ENCODE measurements at places on chromosomes 1 and 21. TPM values are rescaled to one million over a fixed set of nuclear protein-coding genes. Genes with fewer than 3 reads are reported as not detected.

- H3K27ac ChIP-seq, result peak overlapping the region; percentile 91
- DNase-seq, result no peak
- no peaks in the 10 kb centered on the region for H3K36me3 ChIP-seq
- H3K4me1 ChIP-seq, result peaks cover 12% of the 10 kb centered on the region
Measured at GRCh38 chr1:1014799-1015681, 1.7 kb downstream of the ISG15 start.

GRCh38 chr21:36792505-36792967 lies 93.6 kb downstream of the SIM2 start:
- H3K27ac ChIP-seq, result no peak overlapping the region
- H3K4me1 ChIP-seq, result no peaks in the 10 kb centered on the region
- H3K27me3 ChIP-seq, result no peaks in the 10 kb centered on the region

DNA sequence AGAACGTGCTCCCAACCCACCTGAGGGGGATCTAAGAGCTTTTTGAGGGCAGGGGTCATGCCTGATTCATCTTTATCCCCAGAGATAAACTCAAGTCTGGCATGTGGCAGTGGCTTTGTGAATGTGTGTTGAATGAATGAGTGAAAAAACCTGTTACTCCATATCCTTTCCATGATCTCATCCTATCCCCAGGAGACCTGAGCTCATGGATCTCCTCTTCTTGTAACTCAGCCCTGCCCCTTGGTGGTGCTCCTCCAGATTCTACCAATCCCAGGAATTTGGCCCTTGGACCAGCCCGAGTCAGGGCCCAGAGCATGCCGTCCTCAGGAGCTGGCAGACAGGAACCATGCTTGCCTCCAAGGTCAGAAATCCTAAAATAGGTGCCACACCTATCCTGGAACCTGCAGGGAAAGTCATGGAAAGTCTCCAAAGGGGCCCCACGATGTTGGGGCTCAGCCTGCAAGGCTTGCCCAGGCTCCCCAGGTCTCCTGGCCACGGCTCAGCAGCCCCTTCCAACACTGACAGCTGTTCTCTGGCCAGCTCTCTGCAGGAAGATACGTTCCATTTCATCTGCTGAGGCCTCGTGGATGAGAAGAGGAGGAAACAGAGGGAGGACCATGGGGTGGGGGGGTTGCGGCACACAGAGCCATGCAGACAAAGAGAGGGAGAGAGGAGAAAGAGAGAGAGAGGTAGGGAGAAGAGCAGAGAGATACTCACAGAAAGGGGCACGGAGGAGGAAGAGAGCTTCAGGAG lies 214.6 kb downstream of the TRABD2B start:
- peak; percentile 44 for DNase-seq
- peak overlapping the region; percentile 40 for H3K27ac ChIP-seq
- no peaks in the 10 kb centered on the region for H3K27me3 ChIP-seq

DNA sequence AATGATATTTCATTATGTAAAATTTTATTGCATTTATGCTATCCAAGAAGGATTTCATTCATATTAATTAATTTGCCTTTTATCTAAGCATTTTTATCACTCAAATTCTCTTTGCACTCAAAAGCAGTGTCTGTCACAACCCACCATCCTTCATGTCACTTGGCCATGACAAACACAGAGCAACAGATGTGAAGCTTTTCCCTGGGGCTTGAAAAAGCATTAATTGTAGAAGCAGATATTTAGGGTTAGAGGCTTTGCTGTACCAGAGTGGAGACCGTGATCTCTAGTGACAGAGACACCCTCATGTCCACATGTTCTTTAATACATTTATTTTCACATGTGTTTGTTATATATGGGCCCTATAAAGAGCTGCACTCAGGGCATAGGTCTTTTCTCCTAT lies 230.5 kb downstream of the SPATA17 start:
- H3K36me3 ChIP-seq, result no peaks in the 10 kb centered on the region
- DNase-seq, result no peak
- no peaks in the 10 kb centered on the region for H3K27me3 ChIP-seq
- no peak overlapping the region for H3K4me3 ChIP-seq

GRCh38 chr21:46317710-46318463 lies 5.8 kb downstream of the C21orf58 start:
- DNase-seq, result no peak
- no peaks in the 10 kb centered on the region for H3K27me3 ChIP-seq
- no peak overlapping the region for H3K27ac ChIP-seq
- H3K36me3 ChIP-seq, result no peaks in the 10 kb centered on the region

DNA sequence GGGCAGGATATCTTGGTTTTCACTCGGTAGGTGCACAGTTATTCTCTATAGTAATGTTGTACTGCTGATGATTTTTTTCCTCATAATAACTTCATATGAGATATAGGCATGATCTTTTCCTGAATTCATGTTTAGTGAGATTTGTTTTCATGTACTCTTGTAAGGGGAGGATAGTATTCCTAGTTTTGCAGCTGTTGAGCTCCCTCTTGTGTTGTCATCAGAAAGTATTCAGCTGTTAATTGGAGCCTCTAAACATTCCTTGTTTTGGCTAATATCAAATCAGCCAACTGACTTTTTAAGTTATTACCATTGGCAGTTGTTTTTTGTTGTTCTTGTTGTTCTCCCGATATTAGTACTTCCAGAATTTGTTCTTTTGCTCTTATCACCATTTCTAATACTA lies 24.4 kb downstream of the OR10R2 start:
- no peaks in the 10 kb centered on the region for H3K4me1 ChIP-seq
- H3K27ac ChIP-seq, result no peak overlapping the region
- no peaks in the 10 kb centered on the region for H3K36me3 ChIP-seq
- DNase-seq, result no peak

- DNase-seq, result no peak
- no peak overlapping the region for H3K4me3 ChIP-seq
- no peak overlapping the region for H3K27ac ChIP-seq
- H3K27me3 ChIP-seq, result no peaks in the 10 kb centered on the region
Measured at GRCh38 chr1:165844933-165845332, 17.5 kb downstream of the UCK2 start.

GRCh38 chr1:154253671-154254070 lies 18.8 kb upstream of the HAX1 start:
- H3K36me3 ChIP-seq, result peaks cover 71% of the 10 kb centered on the region
- no peak overlapping the region for H3K27ac ChIP-seq
- H3K27me3 ChIP-seq, result no peaks in the 10 kb centered on the region
- H3K4me3 ChIP-seq, result no peak overlapping the region

- peak overlapping the region; percentile 45 for H3K4me3 ChIP-seq
- H3K27me3 ChIP-seq, result no peaks in the 10 kb centered on the region
- no peaks in the 10 kb centered on the region for H3K36me3 ChIP-seq
- peak overlapping the region; percentile 88 for H3K27ac ChIP-seq
- no peak for DNase-seq
Measured at GRCh38 chr1:153546371-153546770, 765 bp upstream of the S100A4 start.

DNA sequence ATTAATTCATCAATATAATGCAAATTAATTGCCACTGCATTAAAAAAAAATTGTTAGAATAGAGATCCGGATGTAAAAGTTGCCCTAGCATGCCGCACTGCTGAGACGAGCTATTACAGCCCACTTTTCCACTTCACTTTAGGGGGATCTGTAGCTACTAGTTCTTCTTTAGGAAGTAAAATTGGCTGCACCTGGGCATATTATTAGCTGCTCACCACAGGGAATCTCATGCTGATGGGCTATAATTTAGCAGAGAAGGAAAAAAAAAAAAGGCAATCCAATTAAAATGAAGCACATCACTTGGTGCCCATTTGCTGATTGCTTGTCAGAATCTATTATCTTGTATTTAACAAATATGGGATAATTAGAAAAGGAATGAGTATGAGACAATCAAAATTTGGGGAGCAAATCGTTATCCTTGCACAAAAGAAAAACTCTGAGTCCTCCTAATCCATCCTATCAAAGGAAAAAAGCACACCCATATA lies 233.4 kb downstream of the DSCAM start:
- no peak for DNase-seq
- no peaks in the 10 kb centered on the region for H3K4me1 ChIP-seq
- no peak overlapping the region for H3K4me3 ChIP-seq
- H3K27me3 ChIP-seq, result no peaks in the 10 kb centered on the region

GRCh38 chr1:176880955-176881595 lies 283.4 kb downstream of the ASTN1 start:
- no peaks in the 10 kb centered on the region for H3K27me3 ChIP-seq
- no peak overlapping the region for H3K27ac ChIP-seq
- no peaks in the 10 kb centered on the region for H3K36me3 ChIP-seq

DNA sequence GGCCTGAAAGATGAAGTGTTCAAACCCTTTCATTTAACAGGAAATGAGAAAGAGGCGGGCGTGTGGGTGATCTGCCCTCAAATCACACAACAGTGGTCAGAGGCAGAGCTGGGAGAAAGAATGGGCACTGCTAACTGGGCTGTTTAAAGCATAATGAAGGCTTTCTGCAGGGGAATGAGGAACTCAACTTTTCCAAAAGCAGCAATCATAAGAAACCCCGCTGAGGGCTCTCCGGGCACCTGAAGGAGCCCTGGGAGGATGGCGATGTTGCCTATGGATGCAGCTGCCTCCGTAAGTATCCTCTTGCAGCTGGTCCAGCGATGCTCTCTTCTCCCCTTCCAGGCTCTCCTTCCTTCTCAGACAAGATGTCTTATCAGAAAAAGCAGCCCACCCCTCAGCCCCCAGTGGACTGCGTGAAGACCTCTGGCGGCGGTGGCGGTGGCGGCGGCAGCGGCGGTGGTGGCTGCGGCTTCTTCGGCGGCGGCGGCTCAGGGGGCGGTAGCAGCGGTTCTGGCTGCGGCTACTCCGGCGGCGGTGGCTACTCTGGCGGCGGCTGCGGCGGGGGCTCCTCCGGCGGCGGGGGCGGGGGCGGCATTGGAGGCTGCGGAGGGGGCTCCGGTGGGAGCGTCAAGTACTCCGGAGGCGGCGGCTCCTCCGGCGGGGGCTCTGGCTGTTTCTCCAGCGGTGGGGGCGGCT lies 1.2 kb downstream of the LORICRIN start:
- no peaks in the 10 kb centered on the region for H3K27me3 ChIP-seq
- H3K27ac ChIP-seq, result no peak overlapping the region
- no peak for DNase-seq
- no peaks in the 10 kb centered on the region for H3K36me3 ChIP-seq
- H3K4me3 ChIP-seq, result peak overlapping the region; percentile 41

- H3K27me3 ChIP-seq, result no peaks in the 10 kb centered on the region
- H3K27ac ChIP-seq, result no peak overlapping the region
- no peak for DNase-seq
- no peak overlapping the region for H3K4me3 ChIP-seq
- H3K4me1 ChIP-seq, result no peaks in the 10 kb centered on the region
Measured at GRCh38 chr1:214404154-214404553, 123.2 kb downstream of the SMYD2 start.

- peak overlapping the region; percentile 76 for H3K4me3 ChIP-seq
- peaks cover 19% of the 10 kb centered on the region for H3K36me3 ChIP-seq
- no peaks in the 10 kb centered on the region for H3K4me1 ChIP-seq
Measured at GRCh38 chr1:157139052-157139715, 989 bp upstream of the ETV3 start.

GRCh38 chr1:14939527-14940284 lies 213.8 kb upstream of the TMEM51 start:
- H3K4me3 ChIP-seq, result no peak overlapping the region
- no peaks in the 10 kb centered on the region for H3K27me3 ChIP-seq
- peaks cover 1% of the 10 kb centered on the region for H3K4me1 ChIP-seq
- no peak overlapping the region for H3K27ac ChIP-seq
- H3K36me3 ChIP-seq, result no peaks in the 10 kb centered on the region
- DNase-seq, result no peak

GRCh38 chr1:244052016-244052727 lies 1.1 kb downstream of the ZBTB18 start:
- no peak overlapping the region for H3K27ac ChIP-seq
- no peaks in the 10 kb centered on the region for H3K27me3 ChIP-seq
- DNase-seq, result no peak
- no peak overlapping the region for H3K4me3 ChIP-seq
- H3K36me3 ChIP-seq, result peaks cover 15% of the 10 kb centered on the region
- peaks cover 45% of the 10 kb centered on the region for H3K4me1 ChIP-seq

The FMO4 gene
- total RNA-seq, result 2.4 TPM

The AKR7A3 gene
- total RNA-seq, result 4.1 TPM

The OR10K1 gene
- total RNA-seq, result not detected

The PRAMEF33 gene
- not detected for total RNA-seq

The CORT gene
- total RNA-seq, result not detected
